ENCODE measurements at places on chromosomes 13 and 19. TPM values are rescaled to one million over a fixed set of nuclear protein-coding genes. Genes with fewer than 3 reads are reported as not detected.

GRCh38 chr19:5698635-5699422 is 8.7 kb downstream of the RPL36 start:
- DNase-seq = no peak
- no peaks in the 10 kb centered on the region for H3K27me3 ChIP-seq
- peaks cover 20% of the 10 kb centered on the region for H3K36me3 ChIP-seq
- no peak overlapping the region for H3K27ac ChIP-seq
- peaks cover 5% of the 10 kb centered on the region for H3K4me1 ChIP-seq

- H3K27ac ChIP-seq = no peak overlapping the region
- no peak for DNase-seq
- H3K36me3 ChIP-seq = peaks cover 3% of the 10 kb centered on the region
- no peaks in the 10 kb centered on the region for H3K4me1 ChIP-seq
- no peaks in the 10 kb centered on the region for H3K27me3 ChIP-seq
Observed at GRCh38 chr19:38919837-38920601, 8.0 kb upstream of the CCER2 start.

ATP8A2 gene
- total RNA-seq = 0.74 TPM

IZUMO1 gene
- 0.14 TPM for total RNA-seq

BBC3 gene
- total RNA-seq = 41.4 TPM

OR10H5 gene
- not detected for total RNA-seq

Measured in activated T-cell treated with anti-CD3 and anti-CD28 coated beads, Interleukin-2, amount 50 U/mL, for 72 hours (primary cell).